ENCODE measurements at places on chromosomes 5 and 9. TPM values are rescaled to one million over a fixed set of nuclear protein-coding genes. Genes with fewer than 3 reads are reported as not detected.

Gene SERINC5
- 12.2 TPM for total RNA-seq

Gene FGFR4
- total RNA-seq: 0.93 TPM

GRCh38 chr5:109041317-109041716 is 293.6 kb downstream of the FER start:
- H3K36me3 ChIP-seq: no peaks in the 10 kb centered on the region
- DNase-seq: no peak
- H3K27ac ChIP-seq: no peak overlapping the region
- H3K4me3 ChIP-seq: no peak overlapping the region
- H3K4me1 ChIP-seq: no peaks in the 10 kb centered on the region
- no peaks in the 10 kb centered on the region for H3K27me3 ChIP-seq

GRCh38 chr5:3512361-3513095 is 83.1 kb upstream of the IRX1 start:
- no peak for DNase-seq
- H3K27ac ChIP-seq: no peak overlapping the region
- no peak overlapping the region for H3K4me3 ChIP-seq
- no peaks in the 10 kb centered on the region for H3K4me1 ChIP-seq
- H3K27me3 ChIP-seq: no peaks in the 10 kb centered on the region

GRCh38 chr9:95852059-95853032 is 23.1 kb upstream of the ERCC6L2 start:
- no peaks in the 10 kb centered on the region for H3K27me3 ChIP-seq
- H3K36me3 ChIP-seq: peaks cover 7% of the 10 kb centered on the region
- no peak overlapping the region for H3K27ac ChIP-seq
- no peaks in the 10 kb centered on the region for H3K4me1 ChIP-seq

Measured in left ventricle myocardium inferior (tissue), 1 donor.